ENCODE measurements at places on chromosomes 2 and 18. TPM values are rescaled to one million over a fixed set of nuclear protein-coding genes. Genes with fewer than 3 reads are reported as not detected.
A peak's percentile ranks its signal among the peaks of the same experiment; 100 is the strongest.

Gene HAAO
- 0.30 TPM for total RNA-seq

Gene BOLL
- 0.28 TPM for total RNA-seq

DNA sequence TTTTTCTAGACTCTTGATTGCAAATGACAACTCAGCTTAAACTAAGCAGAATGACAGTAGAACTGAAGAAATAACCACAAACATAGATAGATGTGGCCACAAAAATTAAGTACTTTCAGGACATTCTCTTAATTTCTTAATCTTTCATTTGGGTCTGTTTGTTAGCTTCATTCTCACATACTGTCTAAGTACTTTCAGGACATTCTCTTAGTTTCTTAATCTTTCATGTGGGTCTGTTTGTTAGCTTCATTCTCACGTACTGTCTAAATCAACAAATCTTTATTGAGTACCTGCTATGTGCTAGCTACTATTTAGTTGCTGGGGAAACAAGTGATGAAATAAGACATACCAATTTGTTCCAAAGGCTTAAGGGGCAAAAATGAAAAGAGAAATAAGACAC, 35.1 kb downstream of the FAM117B start:
- H3K4me1 ChIP-seq = no peaks in the 10 kb centered on the region
- DNase-seq = no peak
- no peak overlapping the region for H3K27ac ChIP-seq
- no peak overlapping the region for H3K4me3 ChIP-seq
- H3K27me3 ChIP-seq = no peaks in the 10 kb centered on the region
- no peaks in the 10 kb centered on the region for H3K36me3 ChIP-seq

GRCh38 chr2:241366678-241367077, 10.6 kb downstream of the FARP2 start:
- H3K4me1 ChIP-seq = peaks cover 4% of the 10 kb centered on the region
- no peaks in the 10 kb centered on the region for H3K36me3 ChIP-seq
- DNase-seq = no peak
- no peak overlapping the region for H3K4me3 ChIP-seq
- H3K27me3 ChIP-seq = no peaks in the 10 kb centered on the region

- H3K4me3 ChIP-seq = no peak overlapping the region
- no peaks in the 10 kb centered on the region for H3K36me3 ChIP-seq
- no peaks in the 10 kb centered on the region for H3K4me1 ChIP-seq
- no peak for DNase-seq
- H3K27me3 ChIP-seq = no peaks in the 10 kb centered on the region
Observed at GRCh38 chr18:36901277-36901701, 72.4 kb downstream of the KIAA1328 start.

DNA sequence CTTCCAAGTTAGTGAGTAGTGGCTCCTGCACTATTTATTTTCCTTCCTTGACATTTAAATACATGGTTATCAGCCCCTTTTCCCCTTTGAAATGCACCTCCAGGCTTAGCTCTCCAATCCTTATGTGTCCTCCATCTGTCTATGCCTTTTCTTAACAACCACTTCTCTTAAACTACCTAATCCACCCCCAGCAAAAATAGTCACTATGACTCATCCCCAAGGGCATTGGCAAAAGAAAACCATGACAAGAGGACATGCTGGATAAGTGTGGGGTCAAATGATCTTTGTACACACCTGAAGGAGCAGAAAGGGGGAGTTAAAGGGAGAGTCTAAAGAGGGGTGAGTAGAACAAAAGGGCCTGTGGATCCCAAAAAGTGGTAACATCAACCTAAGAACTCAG, 127.2 kb downstream of the ANKRD44 start:
- H3K36me3 ChIP-seq = no peaks in the 10 kb centered on the region
- peaks cover 5% of the 10 kb centered on the region for H3K4me1 ChIP-seq
- no peak for DNase-seq
- H3K4me3 ChIP-seq = no peak overlapping the region
- H3K27ac ChIP-seq = no peak overlapping the region

DNA sequence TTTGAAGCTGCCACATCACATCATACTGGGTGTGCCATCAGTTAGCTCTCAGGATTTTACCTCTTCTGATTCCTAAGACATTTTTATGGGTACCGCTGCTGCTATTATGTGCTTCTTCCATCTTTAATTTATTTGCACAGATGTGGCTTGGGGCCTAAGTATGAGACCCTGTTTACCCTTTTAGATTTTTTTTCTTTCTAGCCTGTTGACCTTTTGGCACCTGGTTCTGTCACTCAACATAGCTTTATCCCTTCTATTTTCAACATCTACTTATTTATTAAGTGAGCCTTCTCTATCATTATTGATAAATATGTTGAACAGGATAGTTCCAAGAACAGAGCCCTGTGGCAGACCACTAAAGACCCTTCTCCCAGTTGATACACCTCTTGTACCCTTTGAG, 57.0 kb downstream of the TET3 start:
- no peaks in the 10 kb centered on the region for H3K36me3 ChIP-seq
- no peak for DNase-seq
- no peak overlapping the region for H3K4me3 ChIP-seq
- H3K27me3 ChIP-seq = no peaks in the 10 kb centered on the region
- H3K27ac ChIP-seq = no peak overlapping the region

GRCh38 chr2:190599073-190599472, 49.8 kb upstream of the NAB1 start:
- peak; percentile 25 for DNase-seq
- H3K27ac ChIP-seq = no peak overlapping the region
- H3K4me1 ChIP-seq = peaks cover 8% of the 10 kb centered on the region
- H3K27me3 ChIP-seq = no peaks in the 10 kb centered on the region
- H3K4me3 ChIP-seq = no peak overlapping the region
- H3K36me3 ChIP-seq = no peaks in the 10 kb centered on the region

- no peak for DNase-seq
- H3K4me3 ChIP-seq = no peak overlapping the region
- no peaks in the 10 kb centered on the region for H3K4me1 ChIP-seq
- H3K27me3 ChIP-seq = no peaks in the 10 kb centered on the region
Observed at GRCh38 chr2:98333922-98334321, 12.3 kb upstream of the CNGA3 start.

Data from cardiac muscle cell (in vitro differentiated cells and primary cell).